Foreskin fibroblast (primary cell): ENCODE measurements at places on chromosomes 3 and 15.
A peak's percentile ranks its signal among the peaks of the same experiment; 100 is the strongest.

GRCh38 chr15:70327856-70328678 lies 230.3 kb upstream of the TLE3 start:
- no peak for DNase-seq

DNA sequence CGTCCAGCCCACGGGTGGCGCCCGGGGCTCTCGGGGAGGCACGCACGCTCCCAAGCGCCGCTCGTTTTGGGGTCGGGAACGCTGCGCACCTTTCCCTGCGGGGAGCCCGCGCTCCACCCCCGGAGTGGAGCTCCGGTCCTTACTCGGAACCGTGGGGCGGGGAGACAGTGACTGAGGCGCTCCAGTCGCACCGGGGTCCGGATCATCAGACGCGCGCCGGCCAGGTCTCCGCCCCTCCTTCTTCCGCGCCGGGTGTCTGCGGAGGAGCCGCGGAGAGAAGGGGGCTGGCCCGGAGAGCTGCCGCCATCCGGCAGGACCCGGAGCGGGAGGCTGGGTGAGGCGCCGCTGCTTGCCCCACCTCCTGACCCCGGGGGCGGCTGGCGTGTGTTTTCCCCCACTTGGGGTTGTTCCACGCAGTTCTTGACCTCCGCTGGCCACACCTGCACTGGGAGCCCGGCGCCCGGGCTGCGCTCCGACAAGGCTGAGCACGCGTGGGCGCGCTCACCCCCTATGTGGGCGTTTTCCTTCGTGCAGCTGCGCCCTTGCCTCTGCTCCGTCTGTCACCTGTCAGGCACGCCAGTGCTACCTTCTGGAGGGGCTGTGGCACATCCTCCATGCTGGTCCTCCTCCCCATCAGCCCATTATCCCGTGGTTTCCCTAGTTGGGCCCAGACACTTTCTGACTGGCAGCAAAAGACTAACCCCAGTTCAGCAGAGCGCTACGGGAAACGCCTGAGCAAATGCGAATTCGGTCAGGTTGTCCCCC lies at the start of gene MCF2L2:
Gene MCF2L2 (minus strand): TSS at position 173 of the 765 bp plus-strand sequence. CDS start 642 bp downstream, outside the sequence.
- no peak for DNase-seq

- peak; percentile 7 for DNase-seq
Measured at GRCh38 chr15:73190189-73190601, 137.9 kb downstream of the NEO1 start.

- DNase-seq, result no peak
Measured at GRCh38 chr3:197006446-197006845, 23.2 kb downstream of the MELTF start.

DNA sequence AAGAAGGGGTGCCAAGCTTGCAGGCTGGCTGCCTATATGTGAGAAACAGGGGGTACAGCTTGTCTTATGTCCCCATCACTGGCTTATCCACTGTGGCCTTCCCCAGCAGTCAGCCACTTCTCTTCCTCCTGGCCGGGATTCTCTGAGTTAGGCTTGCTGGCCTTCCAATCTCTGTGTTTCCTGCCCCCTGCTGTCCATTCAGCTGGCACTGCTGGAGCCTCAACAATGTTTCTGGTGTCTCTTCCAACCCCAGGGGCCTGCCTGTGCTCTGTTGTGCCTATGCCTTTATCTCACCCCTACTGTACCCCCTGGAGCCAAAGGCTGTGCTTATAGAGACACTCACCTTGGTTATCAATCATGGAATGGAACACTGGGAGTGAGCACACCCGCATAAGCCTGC lies 36.5 kb downstream of the ANAPC13 start:
- no peak for DNase-seq

DNA sequence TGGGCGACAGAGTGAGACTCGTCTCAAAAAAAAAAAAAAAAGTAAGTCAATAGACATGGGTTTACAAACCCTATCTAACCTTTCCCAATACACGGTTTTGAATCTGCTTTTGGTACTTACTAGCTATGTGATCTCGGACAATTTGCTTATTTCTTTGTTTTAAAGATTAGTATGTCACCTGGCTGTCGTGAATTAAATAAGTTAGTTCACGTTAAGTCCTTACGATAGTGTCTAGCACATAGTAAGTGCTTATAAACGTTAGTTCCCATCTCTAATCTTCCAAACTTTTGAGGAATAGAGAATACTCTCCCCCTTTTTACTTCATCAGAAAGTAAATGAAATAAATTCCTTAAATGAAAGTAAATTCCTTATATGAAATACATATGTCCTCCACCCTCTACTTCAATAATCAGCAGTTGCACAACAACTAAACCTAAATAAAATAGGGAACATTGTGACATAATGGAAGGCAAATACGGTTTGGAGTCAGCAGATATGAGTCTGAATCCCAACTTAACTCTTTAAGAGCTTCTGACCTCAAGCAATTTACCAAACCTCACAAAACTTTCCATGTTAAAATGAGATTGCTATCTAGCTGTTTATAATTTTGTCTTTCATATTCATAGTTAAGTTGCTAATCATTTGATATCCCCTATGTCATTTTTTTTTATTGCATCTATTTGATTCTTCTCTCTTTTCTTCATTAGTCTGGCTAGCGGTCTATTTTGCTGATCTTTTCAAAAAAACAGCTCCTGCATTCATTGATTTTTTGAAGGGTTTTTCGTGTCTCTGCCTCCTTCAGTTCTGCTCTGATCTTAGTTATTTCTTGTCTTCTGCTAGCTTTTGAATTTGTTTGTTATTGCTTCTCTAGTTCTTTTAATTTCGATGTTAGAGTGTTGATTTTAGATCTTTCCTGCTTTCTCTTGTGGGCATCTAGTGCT lies 134.6 kb downstream of the PEAK1 start:
- no peak for DNase-seq

DNA sequence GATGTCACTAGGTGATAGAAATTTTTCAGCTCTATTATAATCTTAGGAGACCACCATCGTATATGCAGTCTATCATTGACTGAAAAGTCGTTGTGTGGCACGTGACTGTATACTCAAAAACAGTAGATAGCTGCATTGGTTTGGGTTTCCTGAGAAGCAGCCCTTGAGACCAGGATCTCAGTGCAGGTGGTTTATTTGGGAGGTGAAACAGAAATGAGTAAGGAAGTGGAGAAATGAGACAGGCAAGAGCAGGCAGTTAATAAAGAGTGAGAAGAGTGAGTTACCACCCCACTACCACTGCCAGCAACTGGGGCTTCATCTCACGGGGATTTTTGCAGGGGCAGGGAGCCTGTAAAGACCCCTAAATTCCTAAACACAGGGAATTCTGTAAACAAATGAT lies 221.0 kb downstream of the SHQ1 start:
- no peak for DNase-seq
